ENCODE measurements at places on chromosomes 11 and 22.

DNA sequence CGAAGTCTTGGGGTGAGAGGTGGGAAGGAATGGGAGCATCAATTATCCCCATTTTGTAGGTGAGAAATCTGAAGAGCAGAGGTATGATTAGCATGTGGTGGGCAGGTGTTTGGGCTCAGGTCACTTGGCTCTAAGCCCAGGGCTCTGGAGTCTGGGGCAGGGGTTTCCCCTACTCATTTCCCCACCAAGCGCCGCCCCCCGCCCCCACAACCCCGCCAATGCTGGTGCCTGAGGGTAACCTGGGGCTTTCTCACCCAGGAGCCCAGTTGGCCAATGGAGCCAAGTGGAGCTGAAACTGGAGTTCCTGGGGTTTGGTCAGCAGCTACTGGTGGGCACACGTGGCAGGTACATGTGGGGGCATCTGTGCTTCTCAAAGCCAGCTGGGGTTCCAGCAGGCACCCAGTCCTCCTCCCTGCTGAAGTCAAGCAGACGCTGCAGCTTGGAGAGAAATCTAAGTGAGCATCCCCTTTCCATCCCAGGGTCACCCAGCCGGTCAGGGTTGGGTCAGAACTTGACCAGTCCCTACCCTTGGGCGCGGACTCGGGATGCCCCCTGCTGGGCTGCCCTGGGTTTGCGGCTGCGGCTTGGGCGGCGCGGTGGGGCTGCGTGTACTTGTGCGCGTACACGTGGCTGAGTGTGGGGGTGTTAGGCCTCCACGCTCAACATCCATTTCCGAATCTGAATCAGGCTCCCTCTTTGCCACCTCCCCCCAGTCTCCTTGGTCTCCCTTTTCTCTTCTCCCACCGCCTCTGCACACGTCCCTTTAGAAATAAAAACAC lies 1.7 kb upstream of the CHRM1 start:
- peak; percentile 11 for DNase-seq

DNA sequence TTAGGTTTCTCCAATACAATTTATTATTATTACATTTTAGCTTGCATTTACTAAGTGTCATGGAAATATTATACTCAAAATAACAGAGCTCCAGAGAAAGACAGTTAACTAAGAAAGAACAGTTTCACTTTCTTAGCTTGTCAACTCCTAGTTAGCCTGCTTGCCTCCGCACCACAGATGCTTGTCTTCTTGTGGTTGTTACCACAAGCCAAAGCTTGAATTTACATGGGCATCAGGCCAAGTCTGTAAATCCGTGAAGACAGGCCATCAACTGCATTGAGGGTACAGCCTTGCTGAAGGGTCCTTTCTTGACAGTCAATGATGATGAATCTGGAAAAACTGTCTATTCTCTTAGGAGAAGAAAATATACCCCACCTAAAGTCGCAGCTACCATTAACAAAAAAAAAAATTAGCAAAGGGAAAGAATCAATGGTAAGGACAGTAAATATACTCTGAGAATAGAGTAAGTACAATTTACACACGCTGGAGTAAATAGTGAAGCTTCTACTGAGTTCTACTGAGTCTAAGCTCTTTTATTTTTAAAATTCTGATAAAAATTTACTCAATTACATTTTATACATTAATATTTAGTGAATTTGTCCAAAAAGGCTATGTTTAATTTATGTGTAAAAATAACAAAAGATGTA lies 15.6 kb upstream of the DENND5A start:
- peak; percentile 12 for DNase-seq

DNA sequence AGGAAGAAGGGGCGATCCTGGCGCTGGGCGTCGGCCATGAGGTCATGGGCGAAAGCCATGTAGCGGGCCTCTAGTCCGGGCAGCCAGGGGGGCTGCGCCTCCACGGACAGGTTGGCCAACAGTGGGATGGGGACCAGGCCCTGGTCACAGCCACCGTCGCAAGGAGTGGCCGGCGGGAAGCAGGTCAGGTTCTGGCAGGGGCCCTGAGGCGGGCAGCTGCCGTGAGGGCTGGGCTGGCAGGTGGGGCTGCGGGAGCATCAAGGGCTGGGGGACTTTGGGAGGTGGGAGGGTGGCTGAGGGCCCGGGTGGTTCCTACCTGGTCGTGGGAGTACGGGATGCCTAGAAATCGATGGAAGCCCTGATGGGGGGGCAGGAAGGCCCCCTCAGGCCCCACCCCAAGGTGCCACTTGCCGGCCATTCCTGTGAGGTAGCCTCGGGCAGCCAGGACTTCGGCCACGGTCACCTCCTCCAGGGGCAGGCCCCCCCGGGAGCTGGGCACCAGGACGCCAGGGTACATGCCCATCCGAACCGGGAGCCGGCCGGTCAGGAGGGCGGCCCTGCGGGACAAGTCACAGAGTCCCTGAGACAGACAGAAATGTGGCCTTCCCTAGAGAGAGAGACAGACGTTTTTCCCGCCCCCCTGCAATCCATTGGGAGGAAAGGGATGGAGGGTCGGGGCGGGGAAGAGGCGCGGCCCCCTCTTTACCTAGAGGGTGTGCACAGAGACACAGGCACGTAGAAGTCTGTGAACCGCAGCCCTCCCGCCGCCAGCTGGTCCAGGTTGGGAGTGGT lies 906 bp downstream of the ARSA start:
- DNase-seq: no peak

GRCh38 chr11:5288906-5289550 lies 12.7 kb downstream of the OR51B4 start:
- DNase-seq: no peak

DNA sequence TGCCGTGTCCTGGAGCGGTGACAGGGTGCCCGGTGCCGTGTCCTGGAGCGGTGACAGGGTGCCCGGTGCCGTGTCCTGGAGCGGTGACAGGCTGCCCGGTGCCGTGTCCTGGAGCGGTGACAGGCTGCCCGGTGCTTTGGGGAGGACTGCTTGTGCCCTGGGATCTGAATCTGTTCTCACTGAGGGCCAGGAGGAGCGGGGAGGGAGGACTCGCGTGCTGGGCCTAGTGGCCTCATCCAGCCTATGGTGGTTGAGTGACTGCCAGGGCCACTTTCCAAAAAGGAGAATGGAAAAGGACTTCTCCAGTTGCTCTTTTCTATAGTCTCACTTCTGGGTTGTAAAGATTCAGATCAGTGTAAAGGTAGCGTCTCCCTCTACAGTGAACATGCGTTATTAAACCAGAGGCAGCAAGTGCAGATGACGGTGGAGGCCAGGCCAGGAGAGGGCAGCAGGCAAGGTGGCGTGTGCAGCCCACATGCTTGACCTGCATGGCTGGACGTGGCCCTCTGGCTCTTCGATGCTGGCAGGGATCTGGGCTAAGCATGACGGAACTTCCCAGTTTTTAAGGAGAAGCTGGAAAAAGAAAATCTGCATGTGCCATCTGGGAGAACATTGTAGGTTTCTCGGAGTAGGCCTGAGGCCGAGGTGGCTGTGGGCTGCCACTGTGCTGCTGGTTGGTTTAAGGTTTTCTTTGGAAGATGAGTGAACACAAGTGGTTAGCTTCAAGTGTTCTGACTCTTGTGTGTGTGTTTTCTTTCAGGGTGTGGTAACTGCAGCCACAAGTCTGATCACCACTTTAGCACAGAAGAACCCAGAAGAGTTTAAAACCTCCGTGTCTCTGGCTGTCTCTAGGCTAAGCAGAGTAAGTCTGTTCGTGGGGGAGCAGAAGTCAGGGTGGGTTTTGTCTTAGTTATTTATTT lies 55.0 kb downstream of the AP2A2 start:
- DNase-seq: no peak

GRCh38 chr11:100515087-100515486 lies 172.0 kb upstream of the ARHGAP42 start:
- DNase-seq: no peak

GRCh38 chr11:72727521-72727920 lies 24.7 kb downstream of the ARAP1 start:
- peak; percentile 73 for DNase-seq
